Stomach (tissue), 19 donors: ENCODE measurements at places on chromosomes 12 and 14.

DNA sequence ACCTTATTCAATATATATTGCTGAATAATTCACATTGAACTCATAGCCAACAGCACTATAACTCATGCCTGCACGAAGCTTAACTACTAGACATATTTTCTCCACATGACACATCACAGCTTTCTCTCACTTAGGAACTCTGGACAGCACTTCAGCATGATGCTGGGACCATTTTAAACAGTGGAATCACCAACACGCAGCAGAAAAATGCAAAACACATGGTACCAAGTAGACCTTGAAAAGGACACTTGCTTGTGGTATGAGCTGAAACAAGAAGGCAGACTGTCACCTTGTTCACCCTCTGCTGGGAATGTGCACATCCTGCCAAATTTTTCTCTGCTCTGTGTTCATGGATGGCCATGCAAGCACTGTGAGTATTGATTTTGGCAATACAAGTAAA, 34.8 kb upstream of the CD9 start:
- no peak for DNase-seq

GRCh38 chr14:35492569-35493014, 41.4 kb upstream of the INSM2 start:
- no peak for DNase-seq

GRCh38 chr12:5945071-5946008, at the start of gene ANO2:
TSS of gene ANO2 (minus strand) at chr12:5945259. CDS start at chr12:5945217, 42 bp downstream.
- DNase-seq: peak; percentile 79

DNA sequence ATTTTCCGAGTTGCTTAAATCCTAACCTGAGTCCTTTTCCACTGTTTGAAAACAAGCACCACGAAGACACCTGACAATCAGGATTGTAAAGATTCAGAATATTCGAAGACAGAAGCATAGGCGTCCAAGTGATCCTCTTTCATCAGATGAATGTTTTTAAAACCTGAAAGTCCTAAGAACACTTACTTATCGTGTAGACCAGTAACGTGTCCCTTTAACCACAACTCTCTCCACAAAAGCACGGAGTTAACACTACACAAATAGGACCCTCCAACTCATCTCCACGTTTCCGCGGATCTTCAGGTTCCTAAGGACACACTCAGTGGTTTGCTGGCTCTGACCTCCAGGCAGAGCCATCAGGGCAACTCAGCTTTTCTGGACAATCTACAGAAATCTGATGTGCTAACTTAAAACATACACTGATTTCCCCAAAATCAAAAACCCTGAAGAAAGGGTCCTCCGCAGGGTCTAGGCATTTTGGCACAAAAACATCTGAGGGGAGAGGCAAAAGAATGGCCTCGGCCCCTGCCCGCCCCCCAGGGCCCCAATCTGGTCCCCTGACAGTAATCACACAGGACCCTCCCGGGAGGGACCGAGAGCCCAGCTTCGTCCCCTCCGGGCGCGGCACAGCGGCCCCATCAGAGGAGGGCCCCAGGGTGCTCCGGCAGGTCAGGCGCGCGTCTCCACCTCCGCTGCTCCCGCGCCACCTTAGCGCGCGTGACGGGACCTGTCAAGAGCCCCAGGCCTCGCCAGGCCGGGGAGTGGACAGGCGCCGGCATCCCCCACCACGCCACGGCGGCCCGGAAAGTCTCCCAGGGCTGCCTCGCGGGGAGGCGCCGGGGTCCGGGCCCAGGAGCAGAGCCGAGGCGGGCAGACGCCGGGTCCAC, 925 bp downstream of the DICER1 start:
- DNase-seq: peak; percentile 46

DNA sequence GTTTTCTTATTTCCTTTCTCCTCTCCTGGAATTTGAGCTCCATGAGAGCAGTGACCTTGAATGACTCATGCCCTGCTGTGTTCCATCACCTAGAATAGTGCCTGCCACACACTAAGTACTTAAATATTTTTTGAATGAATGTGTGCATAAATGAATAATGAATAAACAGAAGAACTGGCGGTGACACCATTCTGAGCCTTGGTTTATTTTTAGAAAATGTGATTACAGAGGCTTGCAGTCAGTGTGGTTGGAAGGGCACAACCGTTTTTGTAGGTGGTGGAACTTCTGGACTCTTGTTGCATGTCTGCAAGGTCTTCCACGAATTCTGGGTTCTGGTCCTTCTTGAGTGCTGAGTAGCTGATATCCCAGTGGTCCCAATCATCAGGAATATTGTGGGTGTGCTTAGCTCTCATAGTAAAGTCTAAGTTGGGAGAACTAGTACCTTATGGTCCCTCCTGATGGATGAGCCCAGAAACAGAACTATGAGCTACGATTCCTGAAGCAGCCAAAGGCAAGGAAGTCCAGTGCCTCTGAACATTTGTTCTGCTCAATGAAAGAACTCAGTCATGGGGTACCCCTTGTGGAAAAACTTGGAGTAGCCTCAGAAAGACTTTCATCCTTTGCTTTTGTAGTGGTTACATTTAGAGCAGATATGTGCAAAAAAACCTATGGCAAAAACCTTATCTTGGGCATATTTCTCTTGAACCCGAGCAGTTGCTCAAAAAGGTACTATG, 28.8 kb upstream of the BHLHE41 start:
- DNase-seq: peak; percentile 49

DNA sequence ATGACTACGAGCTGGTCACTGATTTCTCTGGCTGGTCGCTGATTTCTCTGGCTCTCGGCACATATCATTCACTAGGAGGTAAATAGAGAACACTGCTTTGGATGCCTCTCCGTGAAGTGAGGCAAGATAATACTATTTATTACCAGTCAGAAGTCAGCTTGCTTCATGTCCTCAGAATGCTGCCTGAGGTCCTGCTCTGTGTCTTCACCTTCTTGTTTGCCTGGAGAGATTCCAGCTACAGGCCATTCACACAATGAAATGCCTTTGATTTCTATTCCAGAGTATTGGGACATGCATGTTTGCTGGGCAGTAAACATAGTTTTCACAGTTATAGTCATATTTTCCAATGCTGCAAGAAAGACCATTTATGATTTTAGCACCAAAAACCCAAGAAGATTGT, 106.7 kb downstream of the AEBP2 start:
- peak; percentile 28 for DNase-seq

GRCh38 chr14:83173687-83174086, 1640.0 kb upstream of the SEL1L start:
- no peak for DNase-seq

DNA sequence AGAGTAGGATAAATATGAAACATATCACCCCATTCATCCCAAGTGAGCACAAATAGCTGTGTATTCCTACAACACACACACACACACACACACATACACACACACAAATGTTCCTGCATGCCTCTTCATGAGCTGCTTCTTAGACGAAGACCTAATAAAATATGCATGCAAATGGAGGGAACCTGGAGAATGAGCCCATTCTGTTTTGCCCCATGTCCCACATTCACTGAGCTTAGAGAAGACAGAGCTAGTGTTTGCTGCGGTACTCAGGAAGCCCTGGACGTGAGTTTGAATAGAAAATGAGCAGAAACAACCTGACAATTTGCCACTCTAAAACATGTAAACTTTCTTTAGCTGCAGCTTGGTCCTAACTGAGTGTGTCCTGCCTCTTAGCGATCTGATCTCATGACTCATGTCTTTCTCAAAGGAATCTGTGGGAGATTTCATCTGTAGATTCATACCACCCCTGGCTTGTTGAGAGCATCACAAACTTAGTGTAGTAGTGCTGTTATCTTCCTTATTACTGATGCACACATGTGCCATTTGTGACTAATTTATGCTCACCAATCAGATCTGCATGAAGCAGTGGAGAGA, 86.8 kb downstream of the ITPR2 start:
- no peak for DNase-seq

- no peak for DNase-seq
Observed at GRCh38 chr12:113119980-113120669, 15.4 kb downstream of the RASAL1 start.

- DNase-seq: no peak
Observed at GRCh38 chr14:103802356-103802755, 45.0 kb downstream of the PPP1R13B start.

- DNase-seq: no peak
Observed at GRCh38 chr12:76307083-76307482, 41.1 kb downstream of the BBS10 start.

DNA sequence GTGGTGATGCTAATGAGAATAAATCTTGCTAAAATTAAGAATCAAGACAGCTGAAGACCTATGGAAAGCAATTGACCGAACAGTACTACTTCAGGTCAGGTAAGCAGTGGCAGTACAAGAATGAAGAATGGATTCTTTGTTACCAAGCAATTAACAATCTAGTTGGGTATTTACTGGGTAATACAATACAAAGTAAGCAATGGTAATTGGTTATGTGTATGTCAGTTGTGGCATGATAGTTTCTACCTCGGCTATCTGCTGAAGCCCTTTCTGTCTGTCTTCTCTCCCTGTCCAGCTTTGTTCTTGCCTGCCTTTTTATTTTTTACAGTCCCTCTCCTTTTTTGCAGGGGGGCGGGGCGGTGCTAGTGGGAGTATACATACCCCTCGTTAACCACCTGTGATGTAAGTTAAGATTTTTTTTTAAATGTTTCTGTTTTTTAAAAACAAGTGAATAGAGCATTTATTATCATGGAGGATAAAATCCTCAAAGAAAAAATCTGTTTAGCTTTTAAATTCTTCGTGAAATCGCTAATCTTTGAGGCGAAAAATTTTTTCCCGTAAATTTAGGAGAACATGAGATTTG, 75.9 kb downstream of the RCOR1 start:
- DNase-seq: no peak

GRCh38 chr12:31962076-31962475, 2.9 kb downstream of the RESF1 start:
- DNase-seq: no peak

DNA sequence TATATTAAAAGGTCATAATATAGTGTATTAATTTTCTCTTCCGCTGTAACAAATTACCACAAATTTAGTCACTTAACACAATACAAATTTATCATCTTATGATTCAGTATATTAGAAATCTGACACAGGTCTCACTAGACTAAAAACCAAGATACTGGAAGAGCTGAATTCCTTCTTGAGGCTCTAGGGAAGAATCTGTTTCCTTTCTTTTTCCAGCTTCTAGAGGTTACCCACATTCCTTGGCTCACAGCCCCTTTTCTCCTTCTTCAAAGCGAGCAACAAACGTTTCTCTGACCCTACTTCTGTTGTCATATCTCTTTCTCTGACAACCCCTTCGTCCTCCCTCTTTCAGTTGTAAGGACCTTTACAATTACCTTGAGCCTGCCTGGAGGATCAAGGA, 43.4 kb upstream of the AMN1 start:
- DNase-seq: no peak

GRCh38 chr12:3725388-3726115, 27.4 kb downstream of the CRACR2A start:
- DNase-seq: no peak

DNA sequence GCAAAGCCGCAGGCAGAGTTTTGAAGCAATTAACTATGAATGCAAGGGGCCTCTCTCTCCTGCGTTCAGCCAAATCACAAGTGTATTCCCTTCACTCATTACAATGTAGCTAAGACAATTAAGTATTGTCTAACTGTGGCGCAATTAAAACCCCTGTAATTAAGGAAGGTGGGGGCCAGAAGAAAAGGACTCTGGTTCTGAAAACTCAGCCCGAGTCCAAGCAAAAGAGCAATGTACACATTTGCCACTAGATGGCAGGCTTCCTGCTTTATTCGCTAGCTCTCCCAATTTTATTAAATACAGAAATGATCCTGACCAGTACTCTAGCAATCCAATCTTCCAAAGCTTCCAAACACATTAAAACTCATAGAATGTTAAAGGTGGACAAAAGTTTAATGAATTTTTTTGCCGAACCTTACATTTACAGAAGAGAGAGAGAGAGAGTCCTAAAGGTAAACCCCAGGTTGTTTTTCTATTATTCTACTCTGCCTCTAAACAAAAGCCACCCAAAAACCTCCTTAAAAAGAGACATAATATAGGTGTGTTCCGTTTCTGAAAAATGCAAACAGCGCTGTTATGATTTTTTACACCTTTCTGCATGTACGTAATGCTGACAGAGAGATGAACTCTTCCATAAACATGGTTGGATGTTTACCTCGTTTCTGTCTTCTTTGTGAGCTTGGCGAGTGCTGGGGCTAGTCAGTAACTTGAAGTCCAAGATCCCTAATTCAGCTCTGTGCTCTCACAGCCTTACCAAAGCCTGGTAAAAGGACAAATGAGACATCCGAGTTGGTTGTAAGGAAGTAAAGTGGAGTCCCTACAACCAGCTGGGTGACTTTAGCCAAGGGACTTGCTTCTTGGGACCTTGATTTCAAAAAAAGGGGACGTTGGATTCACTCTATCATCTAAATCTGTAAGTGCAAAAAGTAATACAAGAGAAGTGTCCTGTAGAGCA, 50.9 kb upstream of the VASH1 start:
- peak; percentile 76 for DNase-seq

- DNase-seq: no peak
Observed at GRCh38 chr14:102188187-102188586, 48.5 kb downstream of the WDR20 start.

GRCh38 chr14:70700955-70701585, 59.4 kb downstream of the TTC9 start:
- no peak for DNase-seq

DNA sequence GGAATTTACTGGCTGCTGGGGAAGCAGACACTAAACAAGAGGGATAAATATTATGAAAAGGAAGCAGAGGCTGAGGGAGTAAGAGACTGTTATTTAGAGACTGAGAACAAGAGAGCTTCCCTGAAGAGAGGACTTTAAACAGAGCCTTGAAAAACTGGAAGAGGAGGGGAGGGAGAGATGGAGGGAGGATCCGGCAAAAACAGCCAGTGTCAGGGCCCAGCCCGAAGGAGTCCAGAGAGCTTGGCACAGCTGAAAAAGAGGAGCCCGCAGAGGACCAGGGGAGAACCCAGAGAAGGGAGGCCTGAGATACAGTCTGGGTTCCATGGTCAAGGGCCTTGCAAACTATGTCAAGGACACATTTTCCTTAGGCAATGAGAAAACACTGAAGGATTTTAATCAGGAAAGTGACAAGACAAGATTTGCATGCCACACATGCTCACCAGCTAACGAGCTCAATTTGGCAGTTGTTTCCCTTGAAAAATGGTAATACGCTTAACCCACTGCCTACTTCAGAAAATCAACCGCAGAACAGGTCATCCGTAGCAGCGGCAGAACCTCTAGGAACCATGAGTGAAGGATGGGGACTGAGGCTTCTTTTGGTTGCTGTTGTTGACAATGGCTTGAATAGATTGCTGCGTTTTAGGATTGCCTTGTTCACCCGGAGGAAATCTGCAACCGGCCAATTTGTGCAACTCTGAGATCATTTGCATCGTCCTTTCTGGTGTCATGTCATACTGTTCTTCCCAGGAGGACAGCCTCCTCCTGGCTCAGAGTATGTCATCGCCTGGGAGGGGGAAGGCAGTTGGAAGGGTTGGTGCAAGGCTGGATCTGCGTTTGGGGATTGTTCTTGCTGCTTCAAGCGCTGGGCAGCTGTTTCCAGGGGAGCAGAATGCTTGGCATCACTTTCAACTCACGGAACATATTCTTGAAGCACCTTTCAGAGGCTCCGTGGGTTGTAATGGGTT, 108.2 kb downstream of the PRMT8 start:
- no peak for DNase-seq

DNA sequence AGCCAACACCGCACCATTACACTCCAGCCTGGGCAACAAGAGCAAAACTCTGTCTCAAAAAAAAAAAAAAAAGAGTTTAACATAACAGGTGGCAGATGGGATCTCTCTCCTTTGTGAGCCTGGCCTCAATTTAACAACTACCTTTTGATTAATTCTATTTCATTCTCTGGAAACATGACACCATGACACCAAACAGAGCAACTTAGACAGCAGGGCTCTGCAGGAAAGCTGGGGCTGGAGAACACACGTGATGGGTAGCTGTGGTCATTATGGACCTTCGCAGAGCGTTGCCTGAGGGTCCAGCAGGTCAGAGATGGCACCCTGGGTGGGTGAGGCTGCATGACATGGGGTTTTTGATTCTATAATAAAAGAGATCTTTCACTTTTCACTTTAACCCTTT, 1.7 kb upstream of the DGLUCY start:
- DNase-seq: no peak
